Stimulated activated CD8-positive, alpha-beta memory T cell treated with anti-CD3 and anti-CD28 coated beads, Interleukin-12 subunit alpha, Interleukin-12 subunit beta, amount 100 ng/mL, for 1 hour (primary cell): ENCODE measurements at places on chromosomes 13 and 19.
A peak's percentile ranks its signal among the peaks of the same experiment; 100 is the strongest.

DNA sequence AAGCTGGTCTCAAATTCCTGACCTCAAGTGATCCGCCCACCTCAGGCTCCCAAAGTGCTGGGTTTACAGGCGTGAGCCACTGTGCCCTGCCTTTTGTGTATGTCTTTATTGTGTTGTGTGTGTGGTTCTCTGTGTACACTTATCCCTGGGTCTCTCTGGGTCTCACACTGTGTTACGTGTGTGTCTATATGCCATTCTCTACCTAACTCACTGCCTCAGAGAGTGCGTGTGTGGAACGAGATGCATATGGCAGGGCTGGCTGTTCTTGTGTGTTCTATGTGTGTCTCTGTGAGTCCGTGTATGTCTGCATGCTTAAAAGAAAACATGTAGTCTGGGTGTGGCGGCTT, 10.5 kb downstream of the FOXA3 start:
- no peak for DNase-seq

DNA sequence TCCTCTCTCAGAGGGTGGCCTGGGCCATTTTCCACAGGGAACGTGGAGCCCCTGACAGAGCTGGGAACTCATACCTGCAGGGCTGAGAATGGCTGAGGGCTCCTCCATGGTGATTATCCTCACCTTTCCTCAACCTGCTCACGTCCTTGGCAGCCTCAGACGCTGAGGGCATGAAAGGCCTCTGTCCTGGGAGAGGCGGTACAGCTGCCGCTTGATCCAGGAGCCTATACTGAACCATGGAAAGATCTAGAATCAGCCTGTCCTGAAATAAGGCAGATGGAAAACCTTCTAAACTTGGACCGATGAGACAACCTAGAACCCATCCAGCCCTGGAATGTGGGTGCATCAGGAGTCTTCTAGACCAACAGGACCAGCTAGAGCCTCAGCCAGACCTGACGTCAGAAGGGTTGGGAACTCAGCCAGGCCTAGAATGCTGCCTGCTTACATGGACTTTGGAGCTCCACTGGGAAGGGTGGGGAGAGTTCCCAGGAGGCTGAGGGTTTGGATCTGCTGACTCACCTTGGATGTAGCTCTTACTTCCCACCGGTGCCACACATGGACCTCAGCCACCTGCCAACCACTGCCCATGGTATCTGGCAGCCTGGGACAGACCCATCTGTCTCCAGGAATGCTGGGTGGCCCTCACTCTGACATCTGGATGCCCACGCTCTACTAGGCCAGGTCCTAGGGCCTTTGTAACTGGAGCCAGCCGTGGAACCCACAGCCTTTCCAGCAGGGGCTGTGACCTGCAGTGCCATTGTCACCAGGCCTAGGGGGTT, 7.5 kb downstream of the KCTD15 start:
- DNase-seq: no peak

- no peak for DNase-seq
Observed at GRCh38 chr19:47418692-47419029, 666 bp downstream of the MEIS3 start.

- DNase-seq: no peak
Observed at GRCh38 chr13:23679220-23679619, 109.0 kb downstream of the TNFRSF19 start.

GRCh38 chr13:30816736-30817135, 81.4 kb downstream of the ALOX5AP start:
- no peak for DNase-seq

GRCh38 chr19:3113100-3114017, 19.2 kb downstream of the GNA11 start:
- no peak for DNase-seq

GRCh38 chr19:371501-372168, 27.0 kb upstream of the MIER2 start:
- no peak for DNase-seq

GRCh38 chr19:32682317-32682716, 6.7 kb downstream of the RGS9BP start:
- DNase-seq: no peak

- DNase-seq: no peak
Observed at GRCh38 chr13:98517576-98518310, 59.2 kb downstream of the STK24 start.

- no peak for DNase-seq
Observed at GRCh38 chr13:101265934-101266333, 150.4 kb downstream of the NALCN start.

- DNase-seq: no peak
Observed at GRCh38 chr19:1698636-1699035, 46.2 kb upstream of the TCF3 start.

DNA sequence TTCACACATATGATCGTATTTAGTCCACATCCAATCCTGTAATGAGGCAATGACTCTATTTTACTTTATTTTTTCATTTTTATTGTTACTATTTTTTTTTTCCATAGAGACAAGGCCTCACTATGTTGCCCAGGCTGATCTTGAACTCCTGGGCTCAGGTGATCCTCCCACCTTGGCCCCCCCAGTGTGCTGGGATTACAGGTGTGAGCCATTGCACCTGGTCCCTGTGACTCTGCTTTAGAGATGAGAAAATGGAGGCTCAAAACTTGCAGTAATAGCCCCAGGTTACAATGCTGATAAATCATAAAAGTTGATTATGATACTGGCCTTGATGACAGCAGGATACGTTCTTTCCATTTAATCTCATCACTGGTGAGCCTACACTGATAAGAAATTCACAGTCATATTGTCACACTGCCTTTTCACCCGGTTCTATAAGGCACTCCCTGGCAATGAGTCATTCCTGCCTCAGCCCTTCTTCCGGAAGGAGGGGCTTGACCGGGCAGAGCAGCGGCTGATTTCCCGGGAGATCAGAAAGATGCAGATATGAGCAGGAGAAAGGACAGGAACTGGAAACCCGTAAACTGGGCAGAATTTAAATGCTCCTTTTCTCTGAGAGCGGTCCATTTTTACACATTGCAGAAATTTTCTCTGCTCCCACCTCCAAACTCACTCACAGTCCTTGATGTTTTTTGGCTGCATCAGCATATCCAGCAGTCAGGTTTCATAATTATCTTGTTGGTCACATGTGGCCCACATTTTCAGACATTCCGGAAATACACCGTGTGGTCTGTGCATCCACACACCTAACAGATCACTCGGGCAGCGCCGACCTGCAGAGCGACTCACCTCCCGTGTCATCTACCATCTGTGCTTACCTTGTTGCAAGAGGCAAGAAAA, 616.4 kb downstream of the EFNB2 start:
- DNase-seq: no peak

DNA sequence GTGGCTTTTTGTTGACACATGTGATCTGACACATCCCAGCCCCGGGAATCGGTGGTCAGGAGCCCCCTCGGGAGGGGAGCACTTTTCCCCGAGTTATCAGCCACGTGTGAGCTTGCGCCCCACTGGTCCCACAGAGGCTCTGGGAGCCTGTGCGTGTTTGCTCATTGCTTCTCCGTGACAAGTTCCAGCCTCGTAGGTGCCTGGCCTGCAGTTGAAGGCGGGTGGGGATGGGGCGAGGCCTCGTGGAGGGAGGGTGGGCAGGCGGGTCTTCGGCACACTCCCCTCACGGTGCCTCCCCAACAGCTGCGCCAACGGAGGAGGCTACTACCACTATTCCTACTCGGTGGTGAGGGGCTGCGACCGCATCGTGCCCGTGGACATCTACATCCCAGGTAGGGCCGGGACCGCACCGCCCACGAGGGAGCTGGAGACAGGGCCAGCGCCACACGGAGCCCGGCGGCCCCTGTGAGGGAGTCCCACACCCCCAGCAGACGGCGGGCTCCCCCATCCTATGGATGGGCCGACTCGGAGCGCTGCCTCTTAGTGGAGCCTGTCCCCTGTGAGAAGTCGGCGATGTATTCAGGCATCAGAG, 8.3 kb downstream of the GAMT start:
- no peak for DNase-seq

DNA sequence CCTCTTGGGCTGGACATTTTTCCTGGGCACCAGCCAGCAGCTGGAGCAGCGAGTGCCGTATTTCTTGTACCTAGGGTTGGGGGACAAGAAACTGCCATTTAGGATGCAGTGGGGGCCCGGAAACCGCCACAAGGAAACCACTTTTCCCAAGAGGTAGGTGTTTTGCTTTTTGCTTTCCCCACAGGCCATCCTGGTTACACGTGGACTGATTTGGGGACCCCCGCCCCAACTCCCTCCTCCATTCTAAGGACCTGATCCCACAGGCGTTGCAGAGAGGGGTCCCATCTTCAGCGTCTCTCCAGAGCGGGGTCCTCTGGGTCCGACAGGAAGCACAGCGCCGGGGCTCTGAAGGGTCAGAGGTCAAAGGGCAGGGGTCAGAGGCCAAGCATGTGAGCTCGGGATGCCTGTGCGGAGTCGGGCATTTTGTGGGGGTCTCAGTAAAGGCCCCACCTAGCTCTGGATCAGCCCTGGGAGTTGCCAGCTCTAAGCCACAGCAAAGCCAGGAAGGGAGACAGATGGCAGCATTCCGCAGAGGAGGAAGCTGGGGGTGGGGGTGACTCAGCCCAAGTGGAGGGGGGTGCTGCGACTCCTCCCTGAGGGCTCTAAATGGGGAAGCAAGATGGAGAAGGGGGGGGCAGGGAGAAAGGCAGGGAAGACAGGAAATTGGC, 4.3 kb downstream of the ZGLP1 start:
- DNase-seq: no peak

GRCh38 chr19:13718733-13719132, 45.6 kb upstream of the MRI1 start:
- no peak for DNase-seq

GRCh38 chr19:3225169-3225485, 666 bp downstream of the CELF5 start:
- no peak for DNase-seq

DNA sequence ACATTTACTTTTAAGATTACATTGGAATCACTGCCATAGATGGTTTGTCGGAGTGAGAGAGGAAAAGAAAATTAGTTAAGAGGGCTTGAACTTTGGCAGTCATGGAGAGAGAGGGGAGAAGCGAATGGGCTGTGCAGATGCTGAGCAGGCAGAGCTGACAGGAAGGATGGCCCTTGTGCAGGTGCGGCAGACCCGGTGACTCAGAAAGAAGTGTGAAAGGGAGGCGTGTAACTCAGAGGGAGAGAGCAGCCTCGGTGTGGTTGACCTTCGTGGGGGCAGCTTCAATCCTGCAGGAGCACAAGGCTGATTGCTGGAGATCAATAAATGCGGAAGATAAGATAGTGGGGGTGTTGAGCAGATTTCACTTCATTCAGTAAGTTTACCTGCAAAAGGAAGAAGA, 76.9 kb downstream of the TNFSF13B start:
- no peak for DNase-seq

DNA sequence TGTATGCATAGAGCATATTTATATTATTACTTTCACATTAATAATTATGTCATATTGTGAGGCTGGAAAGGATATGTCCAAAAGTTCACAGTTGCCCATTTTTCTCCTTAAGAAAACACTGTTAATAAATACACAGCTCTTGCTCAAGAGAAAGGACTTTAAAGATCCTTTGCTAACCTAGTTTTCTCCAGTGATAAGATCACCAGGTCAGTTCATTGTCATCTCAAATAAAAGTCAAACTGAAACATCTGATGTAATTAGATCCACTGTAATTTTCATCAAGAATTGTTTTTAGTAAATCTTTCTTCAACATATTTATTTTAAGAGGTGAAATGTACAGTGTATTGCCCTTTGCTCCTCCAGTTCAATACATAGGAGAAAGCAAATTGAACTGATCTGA, 82.8 kb upstream of the KLHL1 start:
- DNase-seq: no peak

- DNase-seq: no peak
Observed at GRCh38 chr19:46917002-46917401, 56.2 kb downstream of the ARHGAP35 start.

DNA sequence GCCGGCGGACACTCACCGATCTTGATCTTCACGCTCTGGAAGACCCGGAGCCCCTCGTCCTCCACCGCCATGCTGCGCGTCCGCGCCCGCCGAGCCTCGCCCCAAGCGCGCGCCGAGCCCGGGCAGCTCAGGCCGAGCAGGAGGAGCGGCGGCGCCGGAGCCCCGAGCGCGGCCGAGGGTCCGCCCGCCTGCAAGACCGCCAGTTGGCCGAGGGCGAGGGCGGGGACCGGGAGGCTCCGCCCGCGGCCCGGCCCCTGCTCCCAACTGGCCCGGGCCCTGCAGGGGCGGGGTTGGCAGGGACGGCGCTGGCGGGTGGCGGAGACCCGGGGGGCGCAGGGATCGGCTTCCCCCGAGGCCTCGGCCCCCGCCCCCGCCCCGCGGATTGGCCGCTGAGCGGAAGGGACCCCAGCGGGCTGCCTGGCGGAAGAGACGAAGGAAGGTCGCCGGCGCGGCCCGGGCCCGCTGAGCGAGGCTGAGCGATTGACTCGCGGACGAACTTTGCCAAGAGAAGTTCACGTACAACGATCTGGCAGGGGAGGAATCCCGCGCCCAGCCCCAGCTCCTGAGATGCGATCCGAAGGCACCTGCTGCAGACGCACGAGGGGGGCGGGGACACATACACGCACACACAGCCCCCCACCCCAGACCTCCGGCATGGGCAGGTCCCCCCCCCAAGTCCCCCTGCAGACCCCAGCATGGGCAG, at the start of gene RASA3:
Gene RASA3 (minus strand): TSS at position 205 of the 703 bp plus-strand sequence. CDS start 134 bp downstream, at position 71.
- peak; percentile 51 for DNase-seq

GRCh38 chr19:16259385-16260159, 61.9 kb downstream of the AP1M1 start:
- no peak for DNase-seq

DNA sequence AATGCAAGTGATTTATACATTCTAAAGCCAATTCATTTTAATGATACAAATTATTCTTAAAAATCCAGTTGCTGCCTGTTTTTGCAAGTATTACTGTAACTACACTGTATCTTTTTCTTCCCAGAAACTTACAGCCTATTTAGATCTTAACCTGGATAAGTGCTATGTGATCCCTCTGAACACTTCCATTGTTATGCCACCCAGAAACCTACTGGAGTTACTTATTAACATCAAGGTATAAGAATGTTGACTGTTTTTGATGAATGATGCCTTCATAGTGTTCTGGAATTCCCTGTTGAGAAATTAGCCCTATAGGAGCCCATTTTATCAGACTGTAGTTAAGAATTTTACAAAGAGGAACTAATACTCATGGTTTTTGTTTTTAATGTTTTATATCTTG, 25.0 kb downstream of the ITM2B start:
- no peak for DNase-seq

- DNase-seq: no peak
Observed at GRCh38 chr19:30052122-30053075, 110.4 kb downstream of the URI1 start.
